Fibroblast of lung (primary cell): ENCODE measurements at places on chromosomes 2 and 18. TPM values are rescaled to one million over a fixed set of nuclear protein-coding genes. Genes with fewer than 3 reads are reported as not detected.

The RAB6C gene
- 0.05 and 0.10 TPM in 2 replicates for polyA plus RNA-seq

The COL4A4 gene
- 0.07 and 0.76 TPM in 2 replicates for polyA plus RNA-seq

The UGT1A8 gene
- polyA plus RNA-seq = not detected in 2 replicates

The LAMA1 gene
- 1.2 and 6.2 TPM in 2 replicates for polyA plus RNA-seq

The RNF152 gene
- polyA plus RNA-seq = 18.3 and 20.0 TPM in 2 replicates

The CNTNAP5 gene
- polyA plus RNA-seq = not detected in 2 replicates

The MYO7B gene
- polyA plus RNA-seq = not detected in 2 replicates

The ABCG5 gene
- polyA plus RNA-seq = not detected in 2 replicates

The KCNG2 gene
- polyA plus RNA-seq = 0.42 and 0.53 TPM in 2 replicates

The UGT1A3 gene
- not detected in 2 replicates for polyA plus RNA-seq

The L3MBTL4 gene
- 0.02 and 0.06 TPM in 2 replicates for polyA plus RNA-seq

The FBLN7 gene
- polyA plus RNA-seq = 4.6 and 5.1 TPM in 2 replicates

The RAMP1 gene
- polyA plus RNA-seq = 3.2 and 3.3 TPM in 2 replicates

The FECH gene
- polyA plus RNA-seq = 44.4 and 52.7 TPM in 2 replicates

The GKN2 gene
- not detected in 2 replicates for polyA plus RNA-seq

The IAH1 gene
- polyA plus RNA-seq = 119 and 127 TPM in 2 replicates

The TFCP2L1 gene
- polyA plus RNA-seq = not detected in 2 replicates

The PRKAG3 gene
- 0.02 TPM in 1 of 2 replicates, not detected in the other for polyA plus RNA-seq

The C18orf54 gene
- 2.8 and 7.4 TPM in 2 replicates for polyA plus RNA-seq

The TXNDC2 gene
- 0.11 and 0.15 TPM in 2 replicates for polyA plus RNA-seq

The ABCG8 gene
- polyA plus RNA-seq = not detected in 2 replicates

The FLACC1 gene
- polyA plus RNA-seq = 0.27 and 0.56 TPM in 2 replicates

The ANKRD62 gene
- polyA plus RNA-seq = not detected in 2 replicates

The XRCC5 gene
- polyA plus RNA-seq = 278 and 339 TPM in 2 replicates

The EGR4 gene
- polyA plus RNA-seq = not detected in 2 replicates

The DYNAP gene
- not detected in 2 replicates for polyA plus RNA-seq

The GPR155 gene
- polyA plus RNA-seq = 2.3 and 5.1 TPM in 2 replicates

The DNAJC5G gene
- not detected in 2 replicates for polyA plus RNA-seq

The CCDC74A gene
- polyA plus RNA-seq = 5.4 and 6.5 TPM in 2 replicates

The SLC5A6 gene
- 11.5 and 21.0 TPM in 2 replicates for polyA plus RNA-seq

The PRSS56 gene
- polyA plus RNA-seq = not detected in 2 replicates

The DLGAP1 gene
- polyA plus RNA-seq = 0.16 and 0.61 TPM in 2 replicates

The DPP4 gene
- polyA plus RNA-seq = 35.6 and 58.1 TPM in 2 replicates

The TUBB8B gene
- polyA plus RNA-seq = 0.11 TPM in 1 of 2 replicates, not detected in the other

The CABLES1 gene
- 5.1 and 9.8 TPM in 2 replicates for polyA plus RNA-seq

The CYTIP gene
- 0.17 TPM in 1 of 2 replicates, not detected in the other for polyA plus RNA-seq
